Umbilical cord (tissue), 2 donors: ENCODE measurements at places on chromosomes 1 and 21. TPM values are rescaled to one million over a fixed set of nuclear protein-coding genes. Genes with fewer than 3 reads are reported as not detected.
A peak's percentile ranks its signal among the peaks of the same experiment; 100 is the strongest.

DNA sequence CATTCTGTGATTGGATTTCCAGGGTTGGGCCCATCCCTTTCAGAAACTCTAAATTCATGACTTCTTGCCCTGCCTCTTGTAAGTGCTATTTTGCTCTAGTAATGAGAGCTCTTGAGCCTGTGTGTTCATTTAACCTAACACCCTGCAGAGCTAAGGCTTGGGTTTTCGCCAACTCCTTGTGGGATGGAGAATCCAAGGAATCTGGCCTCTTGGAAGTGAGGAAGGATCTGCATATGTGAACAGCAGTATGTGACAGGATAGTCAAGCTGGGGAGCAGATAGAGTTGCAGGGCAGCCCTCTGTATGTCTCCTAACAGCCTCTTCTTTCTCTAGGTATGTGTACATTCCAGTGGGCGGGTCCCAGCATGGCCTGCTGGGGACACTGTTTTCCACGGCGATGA is 258.9 kb downstream of the HHAT start:
- no peak for DNase-seq

NDUFS2 gene
- 35.2 TPM for total RNA-seq

ATAD3C gene
- total RNA-seq, result 1.2 TPM

OR2T33 gene
- 2.6 TPM for total RNA-seq

FAM72B gene
- 3.6 TPM for total RNA-seq

DNA sequence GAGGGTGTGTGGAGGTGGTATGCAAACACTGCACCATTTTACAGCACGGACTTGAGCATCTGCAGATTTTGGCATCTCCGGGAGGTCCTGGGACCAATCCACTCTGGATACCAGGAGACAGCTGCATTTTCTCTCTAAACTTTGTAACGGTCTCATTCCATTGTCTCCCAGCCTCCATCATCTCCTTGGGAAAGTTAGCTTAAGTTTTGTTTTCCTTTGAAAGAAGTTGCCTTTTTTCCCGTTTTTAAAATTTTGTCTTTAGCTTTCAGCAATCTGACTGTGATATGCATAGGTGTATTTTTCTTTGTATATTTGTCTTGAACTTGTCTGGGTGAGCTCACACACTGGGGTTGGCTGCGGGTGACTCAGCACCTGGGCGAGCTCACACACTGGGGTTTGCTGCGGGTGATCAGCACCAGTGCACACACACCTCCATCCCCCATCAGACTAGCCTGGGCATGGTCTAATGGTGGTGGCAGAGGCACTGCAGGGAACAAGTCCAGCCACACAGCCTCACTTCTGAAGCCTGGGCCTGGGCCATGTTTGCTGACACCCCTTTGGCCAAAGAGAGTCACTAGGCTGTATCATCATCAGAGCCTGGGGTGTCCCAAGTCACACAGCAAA is 32.1 kb upstream of the COL18A1 start:
- DNase-seq, result no peak

DNA sequence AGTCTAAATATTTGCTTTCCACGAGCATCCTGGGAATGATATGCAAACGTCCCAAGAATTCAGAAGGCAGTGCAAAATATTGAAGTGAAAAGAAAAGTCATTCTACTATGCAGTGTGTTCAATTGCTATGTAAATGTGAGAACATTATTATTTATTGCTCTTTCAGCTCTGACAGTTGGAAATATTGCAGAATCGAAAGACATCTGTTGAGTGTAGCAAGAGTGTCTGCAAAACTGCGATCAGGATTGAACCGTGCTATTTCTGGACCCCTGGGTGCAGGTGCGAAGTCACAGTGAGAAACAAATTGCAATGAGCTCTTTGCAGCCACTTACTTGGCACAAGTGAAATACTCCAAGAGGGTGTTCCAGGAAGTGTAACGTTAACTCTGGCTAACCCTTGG is 566.4 kb downstream of the AJAP1 start:
- DNase-seq, result no peak

DNA sequence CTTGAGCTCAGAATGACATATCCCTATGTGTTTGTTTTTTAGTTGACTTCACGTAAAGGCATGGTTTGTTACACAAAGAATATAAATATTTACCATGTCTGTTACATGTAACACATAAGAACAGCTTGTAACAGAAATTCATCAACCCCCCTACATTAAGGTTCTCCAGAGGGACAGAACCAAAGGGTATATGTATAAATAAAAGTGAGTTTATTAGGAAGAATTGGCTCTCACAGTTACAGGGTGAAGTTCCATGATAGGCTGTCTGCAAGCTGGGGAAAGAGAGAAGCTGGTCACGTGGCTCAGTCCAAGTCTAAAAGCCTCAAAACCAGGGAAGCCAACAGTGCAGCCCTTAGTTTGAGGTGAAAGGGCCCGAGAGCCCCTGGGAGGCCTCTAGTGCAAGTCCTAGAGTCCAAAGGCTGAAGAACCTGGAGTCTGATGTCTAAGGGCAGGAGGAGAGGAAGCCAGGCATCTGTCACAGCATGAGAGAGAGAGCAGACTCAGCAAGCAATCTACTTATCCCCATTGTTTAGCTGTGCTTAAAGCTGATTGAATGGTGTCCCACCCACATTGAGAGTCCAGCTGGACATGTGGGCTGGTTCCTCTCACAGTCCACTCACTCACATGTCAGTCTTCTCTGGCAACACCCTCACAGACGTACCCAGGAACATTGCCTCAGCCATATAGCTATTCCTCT is 15.8 kb downstream of the THRAP3 start:
- DNase-seq, result no peak

SH2D5 gene
- total RNA-seq, result 0.96 TPM

DNA sequence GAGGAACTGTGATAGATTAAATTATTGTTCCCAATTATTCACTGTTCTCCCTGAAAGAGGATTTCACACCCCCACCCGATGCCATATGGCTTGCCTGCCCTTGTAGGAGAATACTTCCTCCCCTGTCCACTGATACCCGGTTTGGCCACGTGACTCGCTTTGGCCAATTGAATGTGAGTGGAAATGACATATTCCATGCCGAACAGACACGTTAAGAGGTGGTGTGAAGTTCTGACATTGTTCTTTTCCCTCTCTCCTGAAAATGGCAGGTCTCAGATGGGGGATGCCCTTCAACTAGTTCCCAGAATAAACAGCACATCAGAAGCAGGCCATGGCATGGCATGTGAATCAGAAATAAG is 5.3 kb downstream of the STUM start:
- DNase-seq, result no peak

TPTE gene
- total RNA-seq, result 2.9 TPM

FAM163A gene
- 3.6 TPM for total RNA-seq

- no peak for DNase-seq
Observed at GRCh38 chr1:178243119-178243518, 149.2 kb downstream of the RASAL2 start.

DNA sequence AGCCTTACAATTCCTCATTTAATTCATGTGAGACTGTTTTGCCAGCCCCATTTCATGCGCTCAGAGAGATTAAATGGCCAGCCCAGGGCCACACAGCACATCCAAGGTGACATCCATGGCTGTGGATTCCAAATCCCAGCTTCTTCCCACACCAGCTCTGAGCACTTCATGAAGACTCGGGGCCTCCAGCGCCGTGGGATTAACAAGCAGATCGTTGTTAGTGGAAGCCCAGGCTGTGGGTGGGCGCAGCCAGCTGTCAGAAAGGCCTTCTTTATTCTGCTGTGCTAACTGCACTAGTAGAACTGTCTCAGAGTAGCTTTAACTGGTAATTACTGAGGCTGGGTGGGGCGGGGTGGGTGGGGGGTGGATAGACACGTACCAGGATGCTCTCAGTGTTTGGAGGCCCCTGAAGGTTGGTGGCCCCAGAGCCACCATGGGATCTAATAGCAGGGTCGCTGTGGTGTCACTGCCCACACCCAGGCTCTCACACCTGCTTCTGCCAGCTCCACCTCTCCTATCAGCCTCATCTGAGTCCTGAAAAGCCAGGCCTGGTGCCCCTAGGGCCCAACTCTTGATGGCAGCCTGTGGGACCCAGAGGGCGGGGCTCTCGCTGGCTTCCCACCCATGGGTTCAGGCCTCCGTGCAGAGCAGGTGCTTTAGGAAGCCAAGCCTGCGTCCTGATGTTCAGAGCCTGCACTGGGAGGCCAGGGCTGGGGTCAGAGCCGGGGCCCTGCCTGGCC is 3.4 kb downstream of the BMP8A start:
- DNase-seq, result no peak

- DNase-seq, result no peak
Observed at GRCh38 chr21:31774031-31774430, 42.1 kb upstream of the SCAF4 start.

CA6 gene
- total RNA-seq, result not detected

DNA sequence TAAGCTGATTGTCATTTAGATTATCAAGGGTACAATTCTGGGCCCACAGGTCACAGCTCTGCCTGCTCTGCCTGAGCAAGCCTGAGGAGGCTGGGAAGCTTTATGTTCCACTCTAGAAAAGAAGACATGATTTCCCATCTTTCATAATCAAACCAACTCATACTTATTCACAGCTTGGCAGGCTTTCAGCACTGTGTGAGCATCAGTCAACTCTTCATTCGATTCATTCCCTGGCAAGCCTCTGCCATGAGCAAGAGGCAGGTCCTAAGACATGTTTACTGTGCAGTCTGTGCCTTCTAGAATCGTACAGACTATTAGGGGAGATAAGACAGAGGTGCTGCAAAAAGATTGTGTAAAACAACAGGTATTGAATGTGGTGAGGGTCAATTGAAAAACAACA is 24.5 kb upstream of the KIRREL1 start:
- peak; percentile 69 for DNase-seq

- DNase-seq, result peak; percentile 73
Observed at GRCh38 chr1:62386351-62387121, 50.3 kb upstream of the USP1 start.

- no peak for DNase-seq
Observed at GRCh38 chr1:30381671-30382365, 341.6 kb downstream of the MATN1 start.

DNA sequence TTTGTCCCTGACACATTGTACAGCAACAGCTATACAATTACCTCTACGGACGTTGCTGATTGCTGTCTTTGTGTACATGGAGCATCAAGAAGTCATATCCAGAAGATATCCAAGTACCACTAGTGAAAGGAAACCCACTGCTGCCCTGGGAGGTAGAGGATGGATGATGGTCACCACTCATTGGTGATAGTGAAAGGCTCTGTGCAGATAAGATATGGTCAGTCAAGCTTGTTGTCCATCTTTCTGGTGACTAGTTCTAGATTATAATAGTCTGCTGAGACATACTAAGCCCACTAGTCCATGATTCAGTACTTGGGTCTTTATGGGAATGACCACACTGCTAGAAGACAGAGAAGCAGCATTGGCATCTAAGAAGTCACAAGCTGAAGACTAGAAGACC is 30.3 kb downstream of the NIBAN1 start:
- no peak for DNase-seq

GRCh38 chr1:208741296-208741695 is 497.1 kb upstream of the PLXNA2 start:
- DNase-seq, result no peak

DNA sequence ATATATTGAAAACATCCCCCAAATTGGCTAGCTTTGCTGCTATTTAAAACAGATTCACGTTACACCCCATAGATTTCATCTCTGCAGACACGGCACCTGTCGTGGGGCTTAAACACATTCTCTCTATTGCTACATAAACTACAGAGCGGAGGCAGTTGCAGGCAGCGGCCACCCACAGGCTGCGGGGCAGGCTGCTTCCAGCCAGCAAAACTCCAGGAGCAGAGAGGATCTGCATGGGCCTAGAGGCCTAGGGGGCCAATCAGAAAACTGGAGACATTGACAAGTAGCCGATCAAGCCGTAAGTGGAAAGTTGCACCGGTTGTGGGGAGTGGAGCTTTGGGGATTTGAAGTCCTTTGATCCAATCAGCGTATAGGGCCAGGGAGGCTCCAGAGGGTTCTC is 129.0 kb upstream of the KLHDC7A start:
- no peak for DNase-seq

- DNase-seq, result no peak
Observed at GRCh38 chr1:182386980-182387379, 4.6 kb downstream of the GLUL start.

OR2L13 gene
- 3.1 TPM for total RNA-seq

DNA sequence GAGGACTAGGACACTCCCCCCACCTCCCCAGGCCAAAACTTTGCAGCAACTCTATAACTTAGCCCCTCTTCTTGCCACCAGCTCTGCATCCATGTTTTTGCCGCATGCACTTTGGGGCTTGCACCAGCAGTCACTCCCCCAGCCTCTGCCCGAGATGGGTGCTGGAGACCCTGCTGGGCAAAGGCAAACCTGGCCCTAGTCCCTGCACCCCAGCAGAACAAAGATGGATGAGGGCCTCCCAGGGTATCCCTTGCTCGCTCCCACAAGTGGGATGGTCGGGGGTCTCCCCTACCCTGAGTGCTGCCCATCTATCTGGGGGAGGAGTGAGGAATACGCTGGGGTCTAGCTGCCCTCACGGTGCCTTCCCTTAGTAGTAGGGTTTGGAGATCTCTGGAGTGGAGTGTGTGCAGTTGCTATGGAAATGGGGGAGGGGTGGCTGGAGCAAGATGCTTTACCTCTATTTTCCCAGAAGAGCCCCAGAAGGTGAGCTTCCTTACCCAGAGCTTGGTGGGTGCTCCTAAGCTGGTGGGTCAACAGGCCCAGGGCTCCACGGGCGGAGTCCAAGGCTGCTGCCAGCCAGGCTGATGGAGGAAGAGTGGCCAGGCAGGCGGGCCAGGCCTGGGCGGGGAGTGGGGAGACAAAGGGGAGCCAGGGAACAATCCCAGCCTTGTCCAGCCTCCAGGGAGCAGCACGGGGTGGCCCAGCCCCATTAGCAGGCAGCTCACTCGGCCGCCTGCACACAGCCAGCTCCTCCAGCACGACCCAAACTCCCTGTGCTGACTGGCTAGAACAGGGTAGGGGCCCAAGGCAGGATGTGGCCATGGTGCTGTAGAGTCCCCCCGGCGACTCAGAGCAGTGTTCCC is at the start of gene PAQR6:
PAQR6 (minus strand) TSS at position 597 of the 863 bp plus-strand sequence. CDS start 1,325 bp downstream, outside the sequence.
- no peak for DNase-seq

DNA sequence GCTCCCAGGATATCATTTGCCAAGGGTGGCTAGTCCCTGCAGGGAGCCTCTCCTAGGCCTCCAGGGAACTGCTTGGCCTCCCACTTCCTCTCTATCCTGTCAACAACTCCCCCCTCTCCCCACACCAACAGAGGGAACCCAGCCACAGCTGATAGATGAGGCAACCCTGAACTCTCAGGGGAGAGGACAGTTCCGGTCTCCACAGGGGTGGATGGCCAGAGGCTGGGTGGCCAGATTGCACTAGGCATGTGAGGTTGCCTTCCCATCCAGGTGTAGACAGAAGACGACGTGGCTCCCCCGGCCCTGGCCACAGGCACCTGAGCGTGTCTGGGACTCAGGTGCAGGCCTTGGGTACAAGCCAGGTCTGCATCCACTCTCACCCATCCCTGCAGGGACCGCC is 53.3 kb downstream of the TOR1AIP2 start:
- no peak for DNase-seq

DNA sequence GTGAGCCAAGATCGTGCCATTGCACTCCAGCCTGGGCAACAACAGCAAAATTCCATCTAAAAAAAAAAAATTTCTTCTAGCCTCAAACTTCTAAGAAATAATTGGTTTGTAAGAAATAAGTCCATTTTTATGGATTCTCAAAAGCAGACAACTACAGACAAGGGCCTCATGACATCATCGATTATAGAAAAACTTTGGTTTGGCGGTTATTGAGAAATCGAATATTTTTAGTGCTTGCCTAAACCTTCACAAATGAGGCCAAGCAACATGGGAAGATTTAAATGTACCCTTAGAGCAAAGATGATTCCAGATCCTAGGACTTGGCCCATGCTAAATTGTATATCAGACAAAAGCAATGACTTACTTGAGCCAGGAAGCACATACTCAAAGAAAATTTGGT is 27.8 kb upstream of the MX1 start:
- no peak for DNase-seq

- DNase-seq, result no peak
Observed at GRCh38 chr1:93723733-93724270, 42.2 kb upstream of the BCAR3 start.

GRCh38 chr1:110237386-110238152 is 27.5 kb downstream of the KCNC4 start:
- DNase-seq, result no peak
